Sigmoid colon (tissue), 7 donors: ENCODE measurements at places on chromosomes 12 and 14. TPM values are rescaled to one million over a fixed set of nuclear protein-coding genes. Genes with fewer than 3 reads are reported as not detected.

ADCK1 gene
- polyA plus RNA-seq: 3.5 TPM

IL23A gene
- 3.6 TPM for polyA plus RNA-seq

CPNE6 gene
- not detected for polyA plus RNA-seq

GLIPR1L2 gene
- not detected for polyA plus RNA-seq

FAIM2 gene
- polyA plus RNA-seq: 1.2 TPM

TDP1 gene
- polyA plus RNA-seq: 6.0 TPM

SCNN1A gene
- 169 TPM for polyA plus RNA-seq

GLT8D2 gene
- polyA plus RNA-seq: 4.2 TPM

SETD3 gene
- 53.6 TPM for polyA plus RNA-seq

IPO8 gene
- 20.1 TPM for polyA plus RNA-seq

- no peak overlapping the region for H3K27ac ChIP-seq
- H3K4me1 ChIP-seq: no peaks in the 10 kb centered on the region
- H3K36me3 ChIP-seq: peaks cover 99% of the 10 kb centered on the region
- H3K4me3 ChIP-seq: no peak overlapping the region
- no peak for DNase-seq
These were observed 77.7 kb upstream of the GNPNAT1 start for GRCh38 chr14:52868911-52869618.

DNA sequence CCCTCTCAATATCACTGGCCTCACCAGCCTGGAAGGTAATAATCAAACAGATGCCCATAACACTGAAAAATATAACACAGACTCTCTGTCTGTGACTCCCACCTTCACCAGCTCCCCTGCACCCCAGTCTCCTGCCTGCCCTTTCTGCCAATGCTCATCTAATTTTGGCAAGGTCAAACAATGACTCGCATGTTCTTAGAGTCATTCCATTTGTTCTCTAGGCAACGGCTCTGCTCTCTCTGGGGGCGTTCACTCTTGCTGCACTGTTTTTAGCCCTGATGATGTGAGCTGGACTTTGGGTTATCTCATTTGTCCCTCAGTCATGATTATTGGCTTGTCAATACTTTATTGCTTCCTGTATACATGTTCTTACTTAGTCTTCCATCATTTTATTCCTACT, 691.8 kb downstream of the FLRT2 start:
- no peak overlapping the region for H3K27ac ChIP-seq
- H3K4me1 ChIP-seq: no peaks in the 10 kb centered on the region
- no peaks in the 10 kb centered on the region for H3K27me3 ChIP-seq
- no peak overlapping the region for H3K4me3 ChIP-seq

DNA sequence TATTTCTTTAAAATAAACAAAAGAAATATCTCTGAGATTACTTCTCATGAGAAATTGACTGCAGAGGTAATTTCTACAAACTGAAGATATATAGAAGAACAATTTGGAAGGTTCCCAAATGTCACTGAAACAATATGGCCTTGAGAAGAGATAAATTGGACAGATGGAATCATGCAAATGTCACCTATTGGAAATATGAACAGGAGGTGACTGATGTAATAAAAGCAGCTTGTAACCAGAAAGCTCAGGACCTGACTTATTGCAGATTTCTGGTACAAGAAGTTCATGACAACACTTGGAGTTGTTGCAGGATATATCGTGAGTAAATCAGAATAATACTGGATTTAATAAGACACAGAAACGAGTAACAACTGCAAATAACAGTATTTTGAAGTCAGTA, 93.3 kb upstream of the TRHDE start:
- H3K27ac ChIP-seq: no peak overlapping the region
- no peaks in the 10 kb centered on the region for H3K36me3 ChIP-seq
- H3K27me3 ChIP-seq: no peaks in the 10 kb centered on the region
- DNase-seq: no peak
- no peaks in the 10 kb centered on the region for H3K4me1 ChIP-seq
- no peak overlapping the region for H3K4me3 ChIP-seq

DNA sequence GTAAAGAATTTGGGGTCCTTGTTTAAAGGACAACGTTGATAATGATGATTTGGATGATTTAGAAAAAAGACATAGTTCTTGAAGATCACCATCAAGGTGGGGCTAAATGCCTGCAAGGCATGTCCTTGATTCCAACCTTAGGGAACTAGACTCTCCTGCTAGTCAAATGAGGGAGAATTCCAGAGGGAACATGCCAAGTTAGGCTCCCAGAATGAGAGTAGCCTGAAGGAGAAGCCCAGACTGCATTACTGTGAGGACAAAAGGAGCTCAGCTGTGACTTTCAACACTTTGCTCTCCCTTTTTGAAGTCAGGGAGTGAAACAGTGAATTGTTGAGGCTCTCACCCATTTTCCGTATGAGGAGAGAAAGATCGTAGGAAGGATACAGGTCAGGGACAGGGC, 95.2 kb upstream of the TBX3 start:
- no peaks in the 10 kb centered on the region for H3K4me1 ChIP-seq
- H3K27ac ChIP-seq: no peak overlapping the region
- DNase-seq: no peak

DNA sequence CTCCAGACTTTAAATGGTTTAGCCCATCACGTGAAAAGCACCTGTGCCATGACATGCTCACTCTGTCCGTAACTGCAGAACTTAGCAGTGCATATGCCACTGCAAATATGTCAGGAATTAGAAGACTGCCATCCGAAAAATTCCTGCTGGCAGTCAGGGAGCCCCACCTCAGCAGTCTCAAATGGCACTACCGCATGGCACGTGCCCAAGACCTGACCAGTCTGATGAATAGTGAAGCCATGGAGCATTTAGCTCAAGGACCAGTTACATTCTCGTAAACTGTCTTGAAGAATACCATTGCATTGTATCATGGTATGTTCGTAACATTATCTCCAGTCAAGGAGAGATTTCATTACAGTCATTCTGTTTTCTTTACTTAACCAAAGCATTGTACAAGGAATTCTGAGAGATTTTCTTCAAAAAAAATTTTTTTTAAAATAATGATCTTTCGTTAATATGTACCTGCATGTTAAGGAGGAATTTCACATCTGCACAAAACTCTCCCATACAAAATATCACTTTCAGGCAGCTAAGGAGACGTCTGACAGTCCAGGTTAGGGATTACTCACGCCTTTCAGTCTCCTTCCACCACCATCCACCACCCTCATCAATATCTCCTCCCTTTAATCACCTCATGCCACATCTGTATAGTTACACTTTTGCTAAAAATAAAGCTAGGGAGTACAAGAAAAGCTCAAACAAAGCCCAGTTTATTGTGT, 138.5 kb downstream of the ANO2 start:
- no peak overlapping the region for H3K27ac ChIP-seq
- no peaks in the 10 kb centered on the region for H3K4me1 ChIP-seq
- no peak overlapping the region for H3K4me3 ChIP-seq
- no peaks in the 10 kb centered on the region for H3K27me3 ChIP-seq
- DNase-seq: no peak

GRCh38 chr12:99495799-99496198, 151.8 kb upstream of the GARIN6 start:
- H3K27me3 ChIP-seq: no peaks in the 10 kb centered on the region
- H3K27ac ChIP-seq: no peak overlapping the region
- no peak for DNase-seq
- peaks cover 14% of the 10 kb centered on the region for H3K4me1 ChIP-seq
- H3K36me3 ChIP-seq: no peaks in the 10 kb centered on the region

DNA sequence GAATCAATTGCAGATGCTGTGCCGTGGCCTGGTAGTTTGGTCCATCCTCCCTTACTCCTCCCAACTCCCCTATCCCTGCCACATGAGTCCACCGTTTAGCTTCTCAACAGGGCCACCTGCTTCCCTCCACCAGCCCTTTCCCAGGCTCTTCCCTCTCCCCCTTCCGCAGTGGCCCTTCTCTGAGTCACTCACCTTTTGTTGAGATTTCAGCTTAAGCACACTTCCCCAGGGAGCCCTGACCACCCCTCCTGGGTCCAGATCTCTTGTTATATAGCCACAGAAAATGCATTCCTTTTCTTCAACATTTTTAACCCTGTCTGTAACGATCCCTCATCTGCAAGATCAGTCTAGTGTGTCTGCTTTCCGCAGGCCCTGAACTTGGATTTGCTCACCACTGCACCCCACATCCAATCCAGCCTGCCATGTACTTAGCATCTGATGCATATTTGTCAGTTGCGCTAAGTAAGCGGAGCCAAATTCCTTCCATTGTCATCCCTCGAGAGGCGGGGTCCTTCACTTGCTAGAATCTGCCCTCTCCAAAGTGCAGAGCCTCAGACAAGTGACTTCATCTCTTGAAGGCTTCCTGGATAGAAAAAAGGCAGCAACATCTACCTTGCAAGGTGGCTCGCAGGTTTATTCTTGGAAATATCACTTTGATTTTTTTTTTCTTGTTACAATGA, 41.1 kb downstream of the TMEM63C start:
- H3K36me3 ChIP-seq: no peaks in the 10 kb centered on the region

DNA sequence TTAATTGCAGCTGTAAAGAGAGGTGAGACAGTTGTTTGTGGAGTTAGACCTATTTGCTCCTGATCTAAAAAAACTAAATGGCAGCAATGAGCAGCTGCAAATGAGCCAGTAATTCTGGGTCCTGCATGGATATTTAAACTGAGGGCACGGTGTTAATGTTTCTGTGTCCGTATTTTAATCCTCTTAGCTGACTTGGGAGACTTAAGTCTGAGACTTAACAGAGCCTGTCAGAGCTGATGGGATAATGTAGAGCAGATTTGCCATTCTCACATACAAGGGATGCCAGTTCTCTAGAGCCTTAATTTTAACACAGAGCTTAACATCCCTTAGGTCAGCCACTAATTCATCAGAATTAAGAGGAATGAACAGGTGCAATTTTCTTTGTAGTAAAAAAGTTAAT, 178.6 kb upstream of the PDE3A start:
- H3K36me3 ChIP-seq: no peaks in the 10 kb centered on the region
- peaks cover 13% of the 10 kb centered on the region for H3K4me1 ChIP-seq
- no peak overlapping the region for H3K27ac ChIP-seq
- no peaks in the 10 kb centered on the region for H3K27me3 ChIP-seq
- no peak overlapping the region for H3K4me3 ChIP-seq

DNA sequence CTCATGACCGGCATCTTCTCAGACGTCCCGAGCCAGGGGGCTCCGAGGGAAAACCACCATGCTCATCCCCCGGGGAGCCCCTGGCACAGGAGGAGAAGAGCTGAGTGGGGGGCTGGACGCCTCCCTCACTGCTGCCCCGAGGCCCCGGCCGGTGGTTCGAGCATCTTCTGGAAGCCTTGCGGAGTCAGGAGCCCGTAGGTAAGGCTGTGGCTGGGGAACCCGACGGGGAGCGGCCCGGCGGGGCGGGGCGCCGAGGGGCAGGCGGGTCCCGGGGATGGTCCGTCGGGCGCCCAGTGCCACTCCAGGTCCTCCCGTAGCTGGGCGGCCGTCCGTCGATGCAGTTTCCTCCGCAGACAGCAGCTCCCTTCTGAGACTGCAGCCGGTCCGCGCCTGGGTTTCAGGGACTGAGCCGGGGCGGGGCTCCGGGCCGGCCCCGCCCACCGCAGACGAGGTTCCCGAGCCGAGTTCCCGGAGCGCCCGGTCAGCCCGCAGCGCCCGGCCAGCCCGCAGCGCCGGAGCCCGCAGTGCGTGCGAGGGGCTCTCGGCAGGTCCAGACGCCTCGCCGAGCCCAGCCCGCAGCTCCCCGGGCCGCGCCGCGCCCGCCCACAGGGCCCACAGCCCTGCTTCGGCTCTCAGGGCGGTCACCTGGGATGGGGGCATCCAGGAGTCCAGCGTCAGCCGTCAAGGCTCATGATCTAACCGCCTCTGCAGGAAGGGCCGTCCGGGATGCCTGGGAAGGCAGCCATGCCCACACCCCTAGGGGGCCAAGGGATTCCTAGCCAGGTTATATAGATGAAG, at the start of gene PGF:
TSS of gene PGF (minus strand) at position 369 of the 798 bp plus-strand sequence. CDS start at position 14, 355 bp downstream.
- H3K36me3 ChIP-seq: no peaks in the 10 kb centered on the region
- peaks cover 17% of the 10 kb centered on the region for H3K4me1 ChIP-seq
- peak within 1 kb of the TSS; percentile 52 for H3K4me3 ChIP-seq
- peak; percentile 83 for DNase-seq

DNA sequence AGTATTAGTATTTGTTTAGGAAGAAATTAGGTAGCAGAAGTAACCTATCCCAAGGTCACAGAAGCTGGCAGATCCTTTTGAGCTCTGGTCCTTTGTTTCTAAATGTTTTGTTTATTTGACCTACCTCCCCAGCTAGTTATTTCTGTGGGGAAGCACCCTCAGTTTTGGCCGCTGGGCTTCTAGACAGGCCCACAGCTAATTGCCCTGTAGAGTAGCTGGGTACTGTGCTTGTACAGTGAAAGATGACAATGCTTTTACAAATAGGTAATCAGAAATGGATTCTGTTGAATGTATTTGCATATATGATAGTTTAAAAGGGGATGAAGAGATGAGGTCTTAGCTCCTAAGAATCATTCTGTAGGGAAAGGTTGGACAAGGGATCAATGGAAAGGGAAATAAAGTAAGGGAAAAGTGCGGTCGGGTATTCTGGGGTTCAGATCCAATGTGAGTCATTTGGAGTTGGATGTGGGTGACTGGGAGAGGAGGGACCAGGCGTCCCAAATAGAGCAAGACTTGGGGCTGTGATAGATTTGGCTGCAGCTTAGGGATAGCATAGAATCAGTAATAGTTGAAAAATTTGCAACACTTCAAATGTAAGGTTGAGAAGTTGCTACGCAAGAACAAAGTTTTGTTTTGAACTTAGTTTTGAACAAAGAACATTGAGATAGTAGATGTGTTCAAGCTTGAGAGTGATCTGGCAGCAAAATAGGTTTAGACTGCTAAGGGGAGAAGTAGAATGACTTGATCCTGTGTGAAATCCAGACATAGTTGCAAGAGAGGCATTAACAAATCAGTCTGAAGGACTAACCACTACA, 3.6 kb downstream of the NUDT4 start:
- H3K4me1 ChIP-seq: peaks cover 64% of the 10 kb centered on the region
- H3K4me3 ChIP-seq: peak overlapping the region; percentile 77
- H3K27ac ChIP-seq: peak overlapping the region; percentile 94
- no peaks in the 10 kb centered on the region for H3K36me3 ChIP-seq

GRCh38 chr12:15689751-15690191, 99.4 kb downstream of the EPS8 start:
- DNase-seq: no peak
- no peak overlapping the region for H3K4me3 ChIP-seq
- peak overlapping the region; percentile 74 for H3K27ac ChIP-seq
- no peaks in the 10 kb centered on the region for H3K27me3 ChIP-seq
- no peaks in the 10 kb centered on the region for H3K36me3 ChIP-seq

DNA sequence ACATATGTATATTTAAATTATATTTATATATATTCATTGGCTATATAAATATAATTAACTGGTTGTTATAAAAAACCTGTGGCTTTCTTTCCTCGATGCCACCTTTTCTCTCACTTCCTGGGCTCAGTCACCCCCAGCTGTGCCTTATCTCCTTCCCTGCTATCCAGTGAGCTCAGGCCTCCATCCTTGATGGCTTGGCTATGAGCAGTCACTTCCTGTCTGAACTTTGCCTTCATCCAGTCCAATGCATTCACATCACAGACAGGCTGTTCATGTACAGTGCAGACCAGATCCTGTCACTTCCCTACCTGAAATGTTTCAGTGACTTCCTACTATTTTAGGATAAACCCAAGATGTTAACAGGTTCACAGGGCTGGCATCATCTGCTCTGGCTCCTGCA, 115.3 kb upstream of the PRB2 start:
- no peaks in the 10 kb centered on the region for H3K4me1 ChIP-seq
- DNase-seq: no peak
- no peak overlapping the region for H3K27ac ChIP-seq
- no peak overlapping the region for H3K4me3 ChIP-seq
- H3K27me3 ChIP-seq: no peaks in the 10 kb centered on the region
